ENCODE measurements at places on chromosomes 4 and X.
A peak's percentile ranks its signal among the peaks of the same experiment; 100 is the strongest.

DNA sequence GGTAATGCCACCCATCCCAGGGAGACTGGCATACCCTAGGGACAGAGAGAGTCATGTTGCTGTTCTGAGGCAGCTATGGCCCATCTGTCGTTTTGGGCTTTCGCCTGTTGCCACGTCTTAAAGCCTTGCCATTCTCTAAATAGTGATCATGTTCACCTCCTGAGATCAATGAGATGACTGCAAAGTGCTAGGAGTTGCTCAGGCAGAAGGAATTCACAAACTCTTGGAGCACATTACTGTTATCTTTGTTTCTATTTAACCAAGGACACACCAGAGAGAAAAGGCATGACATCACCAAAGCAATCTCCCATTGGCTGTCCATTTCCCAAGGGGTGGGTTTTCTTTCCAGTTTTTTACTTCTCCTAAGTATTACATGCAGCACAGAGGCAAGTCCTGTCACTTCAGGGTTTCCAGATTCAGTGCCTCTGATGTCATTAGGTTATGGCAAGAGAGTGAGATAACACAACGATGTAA lies 37.1 kb upstream of the SETD7 start:
- DNase-seq: no peak

- no peak for DNase-seq
Observed at GRCh38 chrX:132119821-132120515, 7.9 kb downstream of the FRMD7 start.

GRCh38 chr4:74038425-74039314 lies at the start of gene CXCL3:
Gene CXCL3 (minus strand): TSS chr4:74038689. CDS start chr4:74038611, 78 bp downstream.
- DNase-seq: peak; percentile 60

GRCh38 chr4:76091052-76091451 lies 16.5 kb downstream of the ART3 start:
- DNase-seq: no peak

DNA sequence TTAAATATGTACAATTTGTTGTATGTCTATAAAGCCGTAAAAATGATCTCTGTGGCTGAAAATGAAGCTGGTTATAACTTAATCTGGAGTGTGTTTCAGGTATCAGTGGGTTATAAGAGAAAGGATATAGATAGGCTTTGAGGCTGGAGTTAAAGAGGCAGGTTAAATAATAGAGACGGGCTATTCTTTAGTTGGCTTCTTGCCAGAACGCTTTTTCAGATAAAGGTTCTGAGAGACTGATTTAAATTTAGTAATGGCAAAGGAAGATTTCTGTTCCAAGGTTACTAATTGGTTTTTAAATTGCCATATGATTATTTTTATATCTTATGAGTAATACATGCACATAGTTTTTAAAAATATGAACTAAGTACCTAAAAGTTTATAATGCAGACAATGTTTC lies 117.4 kb downstream of the AWAT2 start:
- no peak for DNase-seq

- no peak for DNase-seq
Observed at GRCh38 chrX:74160358-74160757, 143.6 kb upstream of the ZCCHC13 start.

GRCh38 chr4:74376888-74377483 lies 12.0 kb downstream of the EREG start:
- peak; percentile 15 for DNase-seq

DNA sequence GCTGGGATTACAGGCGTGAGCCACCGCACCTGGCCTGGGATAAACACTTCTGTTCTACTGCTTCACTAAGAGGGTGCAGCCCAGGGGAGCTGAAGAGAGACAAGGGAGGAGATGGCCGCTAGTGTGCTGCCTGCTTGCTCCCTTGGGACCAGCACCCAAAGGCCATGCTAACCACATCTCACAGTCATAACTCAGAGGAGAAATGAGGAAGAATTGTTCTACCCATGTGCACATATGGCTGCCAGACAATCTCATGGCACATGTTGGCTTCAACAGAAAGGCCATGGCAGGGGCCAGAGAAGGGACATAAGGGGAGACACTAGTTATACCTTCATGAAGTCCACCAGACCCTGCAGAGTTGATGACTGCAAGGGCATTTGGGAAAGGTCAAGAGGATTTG lies 22.4 kb downstream of the CLDN22 start:
- DNase-seq: no peak

DNA sequence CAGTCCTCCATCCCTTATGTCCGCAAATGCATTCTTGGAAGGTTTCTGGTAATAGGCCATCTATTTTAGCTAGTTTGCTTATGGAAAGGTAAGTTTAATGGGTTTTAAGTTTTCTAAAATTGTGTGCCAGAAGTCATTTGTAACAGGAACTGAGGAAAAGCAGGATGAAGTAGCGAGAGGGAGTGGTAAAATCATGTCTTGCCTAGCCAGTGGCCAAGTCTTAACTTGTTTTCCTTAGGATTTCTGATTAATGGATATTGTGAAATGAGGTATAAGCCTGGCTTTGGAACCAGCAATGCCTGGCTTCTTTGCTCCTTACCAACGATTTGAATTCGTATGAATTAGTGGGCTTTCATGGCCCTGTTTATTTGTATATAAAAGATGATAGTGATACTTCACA lies 7.3 kb downstream of the SEC24B start:
- no peak for DNase-seq

DNA sequence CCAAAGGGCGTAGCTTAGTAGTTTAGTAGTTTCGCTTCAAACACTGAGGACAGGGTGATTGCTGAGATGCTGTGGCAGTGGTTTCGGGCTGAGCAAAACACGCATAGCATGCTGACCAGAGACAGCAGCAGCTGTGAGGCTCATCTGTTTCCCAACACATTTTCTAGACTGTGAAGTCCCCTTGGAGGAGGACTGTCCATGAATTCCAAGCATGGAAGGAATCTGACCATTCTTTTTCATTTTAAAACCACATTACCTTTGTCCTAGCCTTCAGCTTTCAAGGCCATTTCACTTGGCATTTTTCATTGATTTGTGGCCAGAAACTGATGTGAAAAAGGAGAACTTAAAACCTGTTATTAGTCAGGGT lies 240.9 kb downstream of the PALLD start:
- DNase-seq: no peak

DNA sequence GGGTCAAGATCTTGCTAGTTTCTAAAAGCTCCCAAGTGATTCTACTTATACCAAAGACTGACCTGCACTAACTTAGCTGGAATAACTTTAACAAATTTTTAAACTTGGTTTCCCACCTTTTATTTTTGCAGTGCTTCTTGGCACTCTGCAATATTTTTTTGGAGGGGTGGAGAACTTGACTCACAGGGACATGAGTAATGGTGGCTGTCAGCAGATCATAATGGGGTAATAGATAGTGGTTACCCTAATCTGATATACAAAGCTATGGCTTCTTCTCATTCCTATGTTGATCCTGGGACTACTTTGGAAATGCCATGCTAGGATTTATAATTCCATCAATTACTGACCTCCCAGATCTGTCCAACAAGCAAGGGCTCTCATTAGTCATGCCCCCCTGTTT lies 295.7 kb downstream of the GPAT3 start:
- DNase-seq: no peak

DNA sequence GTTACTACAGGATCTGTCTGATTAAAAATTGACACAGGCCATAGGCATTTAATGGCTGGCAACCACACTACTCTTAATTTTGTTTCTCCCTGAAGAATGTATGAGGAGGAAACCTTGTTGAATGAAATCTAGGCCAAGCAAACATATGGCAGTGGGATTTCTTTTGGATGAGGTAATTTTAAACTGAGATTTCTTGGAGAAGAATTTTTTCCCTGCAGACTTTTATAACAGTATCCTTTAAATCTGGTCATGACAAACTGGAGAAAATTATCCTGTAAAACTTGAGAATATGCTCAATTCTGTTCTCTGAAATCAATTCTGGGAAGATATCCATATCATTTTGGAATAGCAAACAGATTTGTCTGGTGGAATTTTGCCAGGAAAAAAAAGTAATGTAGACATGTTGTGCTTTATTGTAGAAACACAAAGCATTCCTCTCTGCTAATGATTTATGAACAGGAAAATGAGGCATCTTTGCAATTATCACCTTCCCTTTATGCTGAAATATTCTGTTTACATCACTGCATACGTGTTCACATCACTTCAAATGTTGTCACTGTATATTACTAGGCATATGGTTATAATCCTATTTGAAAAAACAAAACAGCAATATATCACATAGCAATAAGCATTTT lies 108.3 kb upstream of the ARSJ start:
- peak; percentile 47 for DNase-seq

DNA sequence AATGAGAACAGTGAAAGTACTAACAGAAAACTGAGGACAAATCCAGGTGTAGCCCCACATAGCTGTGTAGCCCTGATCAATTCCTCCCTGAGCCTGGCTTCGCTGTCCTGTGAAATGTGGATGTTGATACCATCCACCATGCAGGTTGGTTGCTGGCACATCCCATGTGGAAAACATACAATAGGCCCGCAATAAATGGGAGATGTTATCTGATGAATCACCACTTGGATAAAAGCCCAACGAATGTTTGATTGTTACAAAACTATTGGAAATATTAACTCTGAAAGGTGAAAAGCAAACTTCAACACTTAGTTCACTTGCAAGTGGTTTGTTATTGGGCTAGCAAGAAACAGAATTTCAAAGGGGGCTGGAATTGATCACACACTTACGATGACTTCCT lies 186.3 kb upstream of the FTHL17 start:
- DNase-seq: no peak

DNA sequence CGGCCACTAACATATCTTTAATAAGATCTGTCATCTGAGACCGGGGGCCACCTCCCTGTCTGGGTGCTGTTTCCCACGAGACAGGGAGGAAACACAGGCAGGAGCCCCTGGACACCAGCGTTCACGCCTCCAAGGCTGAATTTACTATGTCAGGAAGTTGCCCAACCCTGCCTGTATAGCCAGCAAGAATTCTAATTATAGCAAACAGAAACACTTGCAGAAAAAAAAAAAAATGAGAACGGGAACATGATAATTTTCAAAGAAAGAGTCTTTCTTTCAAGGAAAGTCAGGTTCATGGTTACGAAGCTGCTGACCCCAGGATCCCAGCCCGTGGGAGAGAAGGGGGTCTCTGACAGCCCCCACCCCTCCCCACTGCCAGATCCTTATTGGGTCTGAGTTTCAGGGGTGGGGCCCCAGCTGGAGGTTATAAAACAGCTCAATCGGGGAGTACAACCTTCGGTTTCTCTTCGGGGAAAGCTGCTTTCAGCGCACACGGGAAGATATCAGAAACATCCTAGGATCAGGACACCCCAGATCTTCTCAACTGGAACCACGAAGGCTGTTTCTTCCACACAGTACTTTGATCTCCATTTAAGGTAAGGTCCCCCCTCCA lies at the start of gene IL3RA:
IL3RA (plus strand) TSS at position 455 of the 613 bp plus-strand sequence. CDS start 4,981 bp downstream, outside the sequence.
- peak; percentile 26 for DNase-seq

GRCh38 chr4:177108708-177109107 lies 201.0 kb upstream of the NEIL3 start:
- DNase-seq: no peak

- DNase-seq: no peak
Observed at GRCh38 chrX:7088968-7089615, 58.4 kb upstream of the STS start.

GRCh38 chrX:106862972-106863688 lies 40.0 kb downstream of the RIPPLY1 start:
- no peak for DNase-seq

GRCh38 chr4:4868758-4869723 lies 9.6 kb downstream of the MSX1 start:
- no peak for DNase-seq

GRCh38 chr4:138859254-138859653 lies 156.3 kb upstream of the NOCT start:
- no peak for DNase-seq

GRCh38 chr4:64432674-64433073 lies 23.4 kb upstream of the TECRL start:
- DNase-seq: no peak

DNA sequence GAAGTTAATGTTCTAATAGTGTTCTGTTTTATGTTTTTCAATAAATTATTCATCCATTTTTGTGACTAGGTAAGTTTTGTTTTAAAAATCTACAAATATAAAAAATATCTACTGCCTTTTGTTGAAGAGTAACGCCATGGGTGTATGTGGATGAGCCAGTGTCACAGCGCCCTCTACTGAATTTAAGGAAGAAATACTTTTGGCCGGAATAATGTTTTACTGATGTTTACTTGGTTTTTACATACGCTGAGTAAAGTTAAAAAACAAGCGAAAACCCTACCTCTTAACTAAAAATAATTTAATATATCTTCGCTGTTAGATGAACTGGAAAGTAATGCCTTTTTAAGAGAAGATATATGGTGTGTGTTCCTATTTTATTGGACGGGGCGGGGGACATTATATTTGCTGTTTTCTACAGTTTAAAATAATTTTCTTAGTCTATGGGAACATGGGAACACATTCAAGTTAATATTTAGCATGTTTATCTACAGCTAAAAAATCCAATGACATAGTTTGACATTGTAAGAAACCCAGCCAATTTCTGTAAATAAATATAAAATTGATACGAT lies 86.1 kb downstream of the CPE start:
- peak; percentile 54 for DNase-seq

- no peak for DNase-seq
Observed at GRCh38 chr4:10737337-10737736, 52.8 kb upstream of the CLNK start.

DNA sequence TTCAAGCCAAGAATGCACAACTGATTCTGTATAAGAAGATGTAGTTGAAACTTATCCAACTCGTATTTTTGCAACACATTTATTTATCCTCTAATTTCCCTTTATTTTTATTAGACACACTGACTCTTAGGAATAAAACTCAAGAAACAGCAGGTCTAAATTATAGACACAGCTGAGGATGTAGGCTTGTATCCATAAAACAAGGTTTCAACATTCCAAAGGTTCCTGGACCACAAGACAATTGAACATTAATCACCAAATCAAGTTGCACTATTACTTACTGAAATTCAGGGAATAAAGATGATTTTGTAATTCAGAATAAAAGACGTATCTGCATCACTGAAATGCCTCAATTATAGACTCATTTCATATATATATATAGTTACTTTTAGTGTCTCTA lies 683.5 kb upstream of the GRIA3 start:
- no peak for DNase-seq

DNA sequence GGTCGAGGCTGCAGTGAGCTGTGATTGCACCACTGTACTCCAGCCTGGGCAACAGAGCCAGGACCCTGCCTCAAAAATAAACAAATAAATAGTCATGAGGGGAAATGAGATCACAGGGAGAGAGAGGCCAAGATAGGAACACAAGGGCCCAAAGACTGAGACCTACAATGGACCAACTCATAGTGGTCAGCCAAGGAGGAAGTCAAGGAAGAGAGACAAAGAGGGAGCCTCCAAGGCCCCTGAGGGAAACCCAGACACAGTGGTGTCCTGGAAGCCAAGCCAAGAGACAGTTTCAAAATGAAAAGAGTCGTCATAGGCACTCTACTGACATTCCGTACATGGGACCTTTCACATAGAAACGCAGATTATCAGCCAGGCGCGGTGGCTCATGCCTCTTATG lies 153.3 kb downstream of the BCOR start:
- no peak for DNase-seq

GRCh38 chr4:82773057-82773456 lies 25.5 kb downstream of the SCD5 start:
- no peak for DNase-seq
